Activated effector memory CD4-positive, alpha-beta T cell treated with Interleukin-2 at 50 U/mL for 16 hours (primary cell): ENCODE measurements at places on chromosomes 7 and 10.

- DNase-seq = no peak
Measured at GRCh38 chr7:27943241-27943640, 203.3 kb downstream of the TAX1BP1 start.

DNA sequence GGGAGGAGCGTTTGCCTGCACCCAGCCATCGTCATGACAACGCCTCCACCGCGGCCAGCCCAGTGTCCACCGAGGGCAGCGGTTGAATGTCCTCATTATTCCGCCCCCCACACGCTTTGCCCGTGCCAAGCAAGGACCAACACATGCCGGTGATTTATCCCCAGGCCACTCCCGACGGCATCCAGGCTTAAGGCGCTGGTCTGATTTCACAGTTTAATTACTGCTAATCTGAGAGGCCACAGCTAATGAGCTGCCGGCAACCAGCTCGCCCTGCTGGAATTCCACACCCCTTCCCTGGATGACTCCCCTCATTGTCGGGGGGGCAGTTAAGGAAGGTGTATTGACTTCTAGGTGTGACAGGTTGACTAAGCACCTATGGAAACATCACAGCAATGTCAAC, 432.3 kb downstream of the DNAJB6 start:
- no peak for DNase-seq

DNA sequence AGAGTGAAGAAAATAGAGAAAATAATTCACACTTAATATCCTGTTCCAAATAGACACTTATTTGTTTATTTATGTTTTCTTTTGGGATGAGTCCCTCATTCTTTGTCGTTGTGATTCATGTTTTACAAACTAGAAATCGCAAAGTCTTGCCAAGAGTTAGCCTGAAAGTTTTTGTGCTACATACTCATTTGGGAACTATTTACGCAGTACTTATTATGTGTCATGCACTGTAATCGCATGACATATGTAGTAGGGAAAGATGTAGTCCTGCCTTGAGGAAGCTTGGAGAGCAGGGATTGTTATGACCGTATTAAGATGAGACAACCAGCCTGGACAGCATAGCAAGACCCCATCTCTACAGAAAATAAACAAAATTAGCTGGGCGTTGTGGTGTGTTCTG, 189.3 kb downstream of the ABCA13 start:
- DNase-seq = no peak

DNA sequence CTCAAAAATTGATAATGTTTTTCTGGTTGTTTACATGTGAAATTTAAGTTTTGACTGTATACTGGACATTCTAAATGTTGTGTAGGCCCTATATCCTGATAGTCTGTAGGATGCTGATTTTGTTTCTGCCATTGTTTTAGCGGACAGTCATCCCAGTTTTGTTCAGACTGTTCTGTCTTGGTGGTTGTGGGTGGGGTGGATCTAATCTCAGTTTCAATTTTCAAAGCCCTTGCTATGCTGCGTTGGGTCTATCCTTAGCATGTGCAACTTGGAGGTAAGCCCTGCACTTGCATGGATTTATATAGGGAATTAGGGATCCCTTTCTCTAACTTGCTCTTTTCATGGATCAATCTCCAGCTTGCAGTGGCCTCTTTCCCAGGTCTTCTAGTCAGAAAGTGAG, 19.1 kb downstream of the DBF4 start:
- no peak for DNase-seq

DNA sequence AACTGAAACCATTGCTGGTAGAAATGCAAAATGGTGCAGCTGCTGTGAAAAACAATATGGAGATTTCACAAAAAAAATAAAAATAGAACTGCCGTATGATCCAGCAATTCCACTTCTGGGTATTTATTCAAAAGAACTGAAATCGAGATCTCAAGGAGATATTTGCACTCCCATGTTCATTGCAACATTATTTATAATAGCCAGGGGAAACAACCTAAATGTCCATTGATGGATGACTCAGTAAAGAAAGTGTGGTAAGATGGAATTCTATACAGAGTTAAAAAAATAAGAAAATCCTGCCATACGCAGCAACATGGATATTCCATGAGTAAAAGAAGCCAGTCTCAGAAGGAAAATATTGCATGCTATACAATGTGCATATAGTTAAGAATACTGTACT, 290.6 kb upstream of the GHITM start:
- DNase-seq = no peak

- DNase-seq = no peak
Measured at GRCh38 chr10:107409522-107409921, 245.0 kb upstream of the SORCS1 start.

DNA sequence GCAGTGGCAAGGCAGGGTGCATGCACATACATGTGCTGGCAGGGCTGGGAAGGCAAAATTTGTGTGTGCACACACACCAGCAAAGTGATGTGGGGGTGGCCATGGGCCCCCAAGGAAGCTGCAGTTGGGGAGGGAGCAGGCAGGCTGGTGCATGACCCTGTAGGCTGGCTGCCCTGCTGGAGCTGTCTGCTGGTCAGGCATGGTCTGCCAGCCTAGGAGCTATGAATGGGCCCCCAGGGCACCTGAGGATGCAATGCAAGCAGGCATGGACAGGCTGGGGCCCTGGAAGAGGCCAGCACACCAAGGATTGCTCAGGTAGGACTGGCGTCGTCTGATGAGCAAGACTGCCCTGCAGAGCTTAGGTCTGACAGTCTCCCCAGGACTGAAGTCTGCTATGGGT, 18.2 kb upstream of the PPP1R3A start:
- no peak for DNase-seq

GRCh38 chr10:131174211-131174565, 137.3 kb downstream of the TCERG1L start:
- DNase-seq = no peak

DNA sequence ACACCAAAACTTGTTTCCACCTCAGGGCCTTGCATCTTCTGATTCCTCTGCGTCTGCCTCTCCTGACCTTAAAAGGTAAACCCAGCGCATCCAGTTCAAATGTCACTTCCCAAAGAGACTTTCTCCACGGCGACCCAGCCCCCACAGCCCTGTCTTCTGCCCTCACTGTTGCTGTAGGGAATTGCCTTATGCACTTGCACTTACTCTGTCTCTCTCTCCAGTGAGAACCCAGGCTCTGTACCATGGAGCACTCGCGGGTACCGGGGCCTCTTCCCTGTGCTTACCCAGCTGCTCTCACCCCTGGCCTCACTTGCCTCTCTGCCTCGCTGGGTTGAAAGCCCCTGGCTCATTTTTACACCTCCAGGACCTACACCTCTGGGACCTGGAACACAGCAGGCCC, 48.4 kb downstream of the AOC1 start:
- no peak for DNase-seq

DNA sequence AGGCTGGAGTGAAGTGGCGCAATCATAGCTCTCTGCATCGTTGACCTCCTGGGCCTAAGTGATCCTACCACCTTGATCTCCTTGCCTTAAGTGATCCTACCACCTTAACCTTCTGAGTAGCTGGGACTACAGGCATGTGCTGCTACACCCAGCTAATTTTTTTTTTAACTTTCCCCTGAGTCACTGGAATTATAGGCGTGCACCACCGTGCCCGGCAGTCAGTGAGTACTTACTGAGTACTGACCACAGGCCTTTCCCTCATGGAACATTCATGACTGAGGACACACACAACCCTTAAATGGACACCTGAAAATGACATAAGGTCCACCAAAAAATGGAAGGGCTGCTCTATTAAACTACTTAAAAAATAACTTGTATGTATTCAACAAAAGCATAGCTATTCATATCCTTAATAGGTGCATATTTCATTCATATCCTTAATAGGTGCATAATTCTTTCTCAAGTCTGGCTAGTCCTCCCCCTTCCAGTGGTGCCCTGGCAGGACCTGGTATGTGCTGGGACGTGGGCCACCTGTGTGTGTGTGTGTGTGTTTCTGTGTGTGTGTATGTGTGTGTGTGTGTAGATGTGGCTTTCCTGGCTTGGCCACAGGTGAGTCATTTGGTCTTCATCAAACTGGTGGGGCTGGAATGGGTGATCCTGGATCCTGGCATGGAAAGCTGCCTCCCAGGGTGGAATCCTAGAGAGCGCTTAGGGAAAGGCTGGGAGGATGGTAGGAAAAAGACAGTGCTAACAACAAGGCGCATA, 3.5 kb downstream of the FAM180A start:
- DNase-seq = no peak

GRCh38 chr10:42992156-42992956, 84.5 kb upstream of the RET start:
- no peak for DNase-seq

- DNase-seq = no peak
Measured at GRCh38 chr7:140389445-140389844, 8.9 kb downstream of the SLC37A3 start.

DNA sequence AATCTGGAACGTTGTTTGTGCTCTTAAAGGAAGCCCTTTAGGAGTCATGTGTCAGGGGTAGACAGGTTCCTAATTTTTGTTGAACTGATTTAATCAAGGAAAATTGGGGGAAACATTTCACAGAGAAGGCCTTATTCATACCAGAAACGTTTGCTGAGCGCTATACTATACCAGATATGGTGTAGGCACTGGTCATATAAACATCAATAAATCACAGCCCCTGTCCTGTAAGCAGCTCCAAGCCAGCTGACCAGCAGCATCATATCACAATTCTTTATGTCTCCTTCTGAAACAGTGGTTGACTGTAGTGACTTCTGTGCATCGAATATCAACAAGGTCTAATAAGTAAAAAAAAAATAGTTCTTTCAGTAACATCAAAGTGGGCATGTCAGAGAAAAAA, 1.1 kb downstream of the TMEM178B start:
- no peak for DNase-seq

GRCh38 chr7:82810558-82811259, 352.0 kb downstream of the PCLO start:
- DNase-seq = no peak

DNA sequence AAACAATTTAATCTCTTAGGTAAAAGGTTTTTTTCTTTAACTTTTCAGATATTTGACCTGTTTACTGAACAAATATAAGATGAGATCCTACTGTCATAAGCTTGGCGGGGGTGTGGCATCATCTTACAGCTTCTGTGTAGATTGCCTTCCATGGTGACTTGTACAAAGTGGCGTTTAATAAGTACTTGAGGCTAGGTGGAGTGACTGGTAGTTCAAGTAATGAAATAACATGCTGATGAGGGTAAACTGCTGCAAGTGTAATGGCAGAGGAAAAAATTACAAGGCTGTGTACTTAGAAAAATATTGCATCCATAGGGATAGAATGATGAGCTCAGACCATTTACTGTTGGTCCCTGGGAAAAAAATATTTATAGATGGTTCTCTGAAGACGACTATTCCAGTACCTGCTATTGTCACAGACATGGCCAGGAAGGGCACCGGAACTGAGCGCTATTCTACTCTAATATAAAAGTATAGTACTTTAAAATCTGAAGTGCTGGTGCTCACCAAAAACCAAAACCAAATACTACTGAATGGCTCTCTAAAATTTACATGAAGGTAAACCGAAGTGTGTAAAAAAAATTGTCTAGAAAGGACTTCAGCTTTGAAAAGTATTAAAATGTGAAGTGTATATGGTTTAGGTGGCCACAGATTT, 42.4 kb downstream of the DNAH11 start:
- no peak for DNase-seq

DNA sequence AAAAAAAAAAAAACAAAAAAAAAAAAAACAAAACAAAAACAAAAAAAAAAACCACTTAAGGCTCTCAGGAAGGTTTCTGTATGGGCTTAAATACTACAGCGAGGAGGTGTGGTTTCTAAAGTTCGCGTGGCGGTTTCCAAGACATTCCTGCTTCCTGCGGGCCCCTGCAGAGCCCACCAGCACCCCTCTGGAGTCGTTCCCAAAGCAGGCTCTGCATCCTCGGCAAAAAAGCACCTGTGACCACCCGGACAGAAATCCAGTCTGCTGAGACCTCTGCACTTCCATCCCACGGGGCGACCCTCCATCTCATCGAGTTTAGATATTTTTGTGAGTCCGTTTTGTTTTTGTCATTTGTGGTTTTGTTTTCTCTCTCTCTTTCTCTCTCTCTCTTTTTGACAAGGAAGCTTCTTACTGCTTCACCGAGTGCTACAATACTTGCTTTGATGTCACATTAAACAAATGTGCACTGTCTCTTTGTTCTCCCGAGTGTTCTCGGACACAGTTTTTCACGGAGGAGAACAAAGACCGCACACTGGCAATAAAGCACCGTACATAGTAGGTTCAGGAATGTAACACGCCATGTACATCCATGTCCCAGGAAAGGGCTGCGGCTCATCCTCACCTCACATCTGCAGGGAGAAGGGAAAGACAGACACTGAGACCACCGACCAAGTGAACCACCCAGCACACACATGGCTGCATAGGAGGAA, 21.5 kb downstream of the PDGFA start:
- no peak for DNase-seq

DNA sequence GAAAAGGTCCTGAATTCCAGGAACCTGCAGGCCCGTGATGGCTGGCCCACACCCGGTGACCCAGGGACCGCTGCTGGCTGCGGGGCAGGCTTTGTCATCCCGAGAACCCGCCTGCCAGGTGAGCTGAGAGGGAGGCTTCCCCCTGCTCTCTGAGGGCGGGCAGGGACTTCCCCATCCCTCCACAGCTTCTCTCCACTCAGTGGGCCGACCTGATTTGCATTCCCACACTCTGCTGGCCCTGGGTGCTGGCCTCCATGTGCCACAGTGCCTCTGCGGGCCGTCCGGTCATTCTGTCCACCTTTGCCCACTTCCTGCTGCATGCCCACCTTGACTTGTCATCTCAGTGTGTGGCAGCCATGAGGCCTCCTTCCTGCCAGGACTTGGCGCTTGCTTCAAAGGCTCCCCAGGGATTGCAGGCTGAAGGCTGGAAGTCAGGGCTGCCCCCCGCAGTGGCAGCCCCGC, 35.3 kb downstream of the PALD1 start:
- DNase-seq = no peak

GRCh38 chr7:67807826-67808225, 811.2 kb downstream of the TYW1 start:
- DNase-seq = no peak

DNA sequence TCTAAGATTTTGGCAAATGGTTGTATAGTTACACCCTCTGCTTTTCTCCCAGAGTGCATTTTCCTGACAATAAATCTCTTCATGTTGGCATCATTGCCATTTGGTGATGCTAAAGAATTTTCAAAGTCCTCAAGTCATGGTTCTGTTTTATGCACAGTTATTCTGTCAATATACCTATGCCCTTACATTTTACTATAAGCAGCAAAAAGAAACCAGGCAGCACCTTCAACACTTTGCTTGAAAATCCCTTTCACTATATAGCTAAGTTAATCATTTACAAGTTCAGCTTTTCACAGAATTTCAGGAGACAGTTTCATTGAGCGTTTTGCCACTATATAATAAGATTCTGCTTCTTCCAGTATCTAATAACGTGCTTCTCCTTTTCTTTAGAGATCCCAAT, 22.6 kb downstream of the FIGNL1 start:
- no peak for DNase-seq
